ENCODE measurements at places on chromosomes 4 and X. TPM values are rescaled to one million over a fixed set of nuclear protein-coding genes. Genes with fewer than 3 reads are reported as not detected.
A peak's percentile ranks its signal among the peaks of the same experiment; 100 is the strongest.

Gene DDX53
- not detected for total RNA-seq

Gene MSANTD1
- 0.87 TPM for total RNA-seq

Gene MAGEA11
- total RNA-seq = not detected

Gene P2RY10
- 46.4 TPM for total RNA-seq

Gene EVC
- 0.69 TPM for total RNA-seq

GRCh38 chrX:78330540-78330939, 3.1 kb upstream of the CYSLTR1 start:
- peaks cover 2% of the 10 kb centered on the region for H3K36me3 ChIP-seq
- DNase-seq = no peak
- H3K27ac ChIP-seq = peak overlapping the region; percentile 57
- peaks cover 74% of the 10 kb centered on the region for H3K4me1 ChIP-seq
- H3K27me3 ChIP-seq = no peaks in the 10 kb centered on the region

DNA sequence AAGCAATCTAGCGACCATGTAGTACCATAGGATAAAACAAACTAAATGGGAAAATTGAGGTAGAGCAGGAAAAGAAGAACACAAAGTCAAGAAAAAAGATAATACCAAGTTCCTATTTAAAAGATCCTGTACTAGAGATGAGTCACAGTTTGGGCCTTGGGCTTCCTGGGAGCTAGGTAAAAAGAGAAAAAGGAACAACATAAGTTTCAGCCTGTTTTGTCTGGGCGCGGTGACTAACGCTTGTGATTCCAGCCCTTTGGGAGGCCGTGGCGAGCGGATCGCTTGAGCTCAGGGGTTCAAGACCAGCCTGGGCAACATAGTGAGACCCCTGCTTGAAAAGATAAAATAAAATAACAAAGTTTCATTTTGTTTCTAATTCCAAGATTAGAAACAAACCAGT, 14.0 kb upstream of the TMEM156 start:
- H3K4me1 ChIP-seq = peaks cover 65% of the 10 kb centered on the region
- no peaks in the 10 kb centered on the region for H3K27me3 ChIP-seq
- H3K36me3 ChIP-seq = peaks cover 18% of the 10 kb centered on the region
- no peak for DNase-seq

DNA sequence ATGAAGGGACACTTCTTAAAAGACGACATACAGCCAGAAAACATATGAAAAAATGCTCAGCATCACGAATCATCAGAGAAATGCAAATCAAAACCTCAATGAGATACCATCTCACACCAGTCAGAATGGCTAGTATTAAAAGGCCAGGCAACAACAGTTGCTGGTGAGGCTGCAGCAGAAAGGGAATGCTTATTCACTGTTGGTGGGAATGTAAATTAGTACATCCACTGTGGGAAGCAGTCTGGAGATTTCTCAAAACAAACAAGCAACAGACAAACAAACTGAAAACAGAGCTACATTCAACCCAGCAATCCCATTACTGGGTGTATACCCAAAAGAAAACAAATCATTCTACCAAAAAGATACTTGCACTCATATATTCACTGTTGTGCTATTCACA, 197.9 kb downstream of the EVC2 start:
- no peak for DNase-seq
- H3K27ac ChIP-seq = no peak overlapping the region
- H3K36me3 ChIP-seq = no peaks in the 10 kb centered on the region
- H3K27me3 ChIP-seq = no peaks in the 10 kb centered on the region
- no peaks in the 10 kb centered on the region for H3K4me1 ChIP-seq

- H3K27ac ChIP-seq = no peak overlapping the region
- no peaks in the 10 kb centered on the region for H3K4me1 ChIP-seq
- H3K4me3 ChIP-seq = no peak overlapping the region
- H3K27me3 ChIP-seq = no peaks in the 10 kb centered on the region
- no peak for DNase-seq
Measured at GRCh38 chrX:118632862-118633261, 94.5 kb upstream of the IL13RA1 start.

DNA sequence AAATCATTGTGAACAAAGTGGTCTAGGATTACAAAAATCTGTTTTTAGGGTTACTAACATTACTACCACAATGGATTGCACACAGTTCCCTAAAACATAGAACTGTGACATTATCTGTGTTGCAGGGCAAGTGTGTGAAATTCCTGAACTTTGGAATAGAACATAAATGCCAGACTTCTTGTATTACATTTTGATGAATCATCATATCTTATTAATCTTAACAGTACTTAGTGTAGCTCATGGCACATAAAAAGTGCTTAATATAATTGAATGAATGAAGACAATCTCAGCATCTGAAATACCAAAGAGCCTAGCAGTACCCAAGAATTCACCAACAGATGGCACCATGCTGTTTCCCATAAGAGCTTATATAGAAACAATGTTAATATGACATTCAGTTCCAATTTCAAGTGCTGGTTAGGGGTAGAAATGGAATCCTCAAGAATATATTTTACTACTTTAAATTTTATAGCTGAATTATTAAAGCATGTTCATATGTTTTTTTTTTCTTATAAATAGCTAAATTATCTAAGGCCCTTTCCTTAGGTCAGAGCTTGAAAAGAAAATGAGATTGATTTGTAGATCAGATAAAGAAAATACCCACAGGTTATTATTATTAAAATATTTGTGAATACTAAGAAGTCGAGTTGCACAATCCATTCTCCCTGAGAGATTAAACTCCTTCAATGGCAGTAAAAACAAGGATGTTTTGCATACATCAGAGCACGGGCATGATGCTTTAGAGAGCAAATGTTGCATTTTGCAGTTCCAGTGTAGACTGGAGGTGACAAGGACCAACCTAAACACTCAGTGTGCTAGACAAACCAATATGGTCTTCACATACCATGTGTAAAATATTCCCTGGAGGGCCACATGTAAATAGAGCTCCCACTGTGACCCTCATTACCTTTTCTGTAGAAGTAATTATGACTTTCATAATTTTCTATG, 25.7 kb upstream of the SHISA3 start:
- H3K27ac ChIP-seq = no peak overlapping the region
- peaks cover 12% of the 10 kb centered on the region for H3K27me3 ChIP-seq
- H3K4me3 ChIP-seq = no peak overlapping the region
- peak; percentile 23 for DNase-seq
- no peaks in the 10 kb centered on the region for H3K4me1 ChIP-seq

DNA sequence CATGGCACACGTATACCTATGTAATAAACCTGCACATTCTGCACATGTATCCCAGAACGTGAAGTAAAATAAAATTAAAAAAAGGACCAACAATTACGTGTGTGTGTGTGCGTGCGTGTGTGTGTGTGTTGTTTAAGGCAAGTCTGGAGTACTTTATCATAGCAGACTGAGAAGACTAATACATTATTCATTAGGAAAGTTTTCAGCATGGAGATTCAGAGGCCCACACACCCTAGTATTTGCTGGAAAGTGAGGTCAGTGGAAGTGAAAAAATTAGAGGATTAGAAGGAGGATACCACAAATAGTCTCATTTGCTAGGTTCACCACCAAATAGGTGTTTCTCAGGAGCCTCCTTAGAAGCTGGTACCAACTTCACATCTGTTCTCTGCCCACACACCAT, 457.1 kb upstream of the CPEB2 start:
- H3K4me3 ChIP-seq = no peak overlapping the region
- DNase-seq = no peak
- no peaks in the 10 kb centered on the region for H3K4me1 ChIP-seq
- no peaks in the 10 kb centered on the region for H3K27me3 ChIP-seq

GRCh38 chr4:126572264-126572663, 1060.5 kb upstream of the INTU start:
- H3K4me1 ChIP-seq = no peaks in the 10 kb centered on the region
- DNase-seq = no peak
- no peaks in the 10 kb centered on the region for H3K27me3 ChIP-seq
- no peaks in the 10 kb centered on the region for H3K36me3 ChIP-seq

- DNase-seq = no peak
- no peaks in the 10 kb centered on the region for H3K27me3 ChIP-seq
- no peak overlapping the region for H3K4me3 ChIP-seq
- no peaks in the 10 kb centered on the region for H3K36me3 ChIP-seq
- no peak overlapping the region for H3K27ac ChIP-seq
Measured at GRCh38 chr4:80841587-80842281, 188.8 kb upstream of the BMP3 start.

- no peaks in the 10 kb centered on the region for H3K27me3 ChIP-seq
- H3K4me3 ChIP-seq = no peak overlapping the region
- H3K27ac ChIP-seq = no peak overlapping the region
- no peaks in the 10 kb centered on the region for H3K4me1 ChIP-seq
- no peak for DNase-seq
- H3K36me3 ChIP-seq = no peaks in the 10 kb centered on the region
Measured at GRCh38 chr4:156677131-156677531, 294.5 kb downstream of the PDGFC start.

GRCh38 chr4:38163216-38164006, 203.2 kb downstream of the PTTG2 start:
- no peak overlapping the region for H3K27ac ChIP-seq
- H3K4me3 ChIP-seq = no peak overlapping the region
- DNase-seq = no peak
- peaks cover 68% of the 10 kb centered on the region for H3K4me1 ChIP-seq

Measured in activated CD4-positive, alpha-beta T cell treated with anti-CD3 and anti-CD28 coated beads, Interleukin-2, amount 10 ng/mL, durations not matched to agents 7 days and 5 days (primary cell).